ENCODE measurements at places on chromosomes 4 and X.
A peak's percentile ranks its signal among the peaks of the same experiment; 100 is the strongest.

DNA sequence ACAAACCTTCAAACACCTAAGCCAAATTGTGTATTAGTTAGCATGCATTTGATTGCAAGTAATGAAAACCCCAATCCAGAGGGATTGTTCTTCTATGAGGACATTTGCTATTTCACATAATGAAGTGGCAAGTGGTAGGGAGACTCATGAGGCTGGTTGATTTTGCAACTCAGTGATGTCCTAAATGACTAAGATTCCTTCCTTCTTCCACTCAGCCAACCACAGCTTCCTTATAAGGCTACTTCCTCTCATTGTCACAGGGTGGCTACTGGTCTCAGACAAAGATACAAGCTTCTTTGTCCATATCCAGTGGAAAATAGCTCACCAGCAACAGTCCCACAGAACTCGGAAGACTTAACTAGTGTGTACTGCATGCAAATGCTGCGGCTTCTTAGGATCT lies 5.3 kb upstream of the OTC start:
- peak; percentile 85 for DNase-seq

- DNase-seq, result no peak
These were observed 30.6 kb downstream of the DYNLT3 start for GRCh38 chrX:37816766-37817165.

- no peak for DNase-seq
These were observed 211.8 kb downstream of the SLC7A11 start for GRCh38 chr4:138030375-138030774.

- no peak for DNase-seq
These were observed 389.2 kb downstream of the ADAM29 start for GRCh38 chr4:175307326-175307725.

DNA sequence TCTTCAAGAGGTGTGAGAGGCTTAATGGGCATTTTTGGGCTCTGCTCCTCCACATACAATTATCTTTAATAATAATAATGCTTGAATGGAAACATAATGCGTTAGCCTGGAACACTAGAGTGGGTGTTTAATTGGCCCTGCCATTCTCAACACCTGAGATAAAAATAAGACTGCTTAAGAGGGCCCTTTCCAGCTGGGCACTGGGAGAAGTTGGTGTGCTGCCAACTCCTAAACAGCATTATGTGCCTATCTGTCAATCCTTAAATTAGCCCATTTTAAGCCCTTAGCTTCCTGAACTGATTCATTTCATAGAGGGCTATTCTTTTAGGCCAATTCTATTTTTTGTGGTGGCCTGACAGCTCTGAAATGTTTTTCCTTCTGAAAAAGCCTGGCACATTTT lies 211.1 kb upstream of the ZIC3 start:
- no peak for DNase-seq

DNA sequence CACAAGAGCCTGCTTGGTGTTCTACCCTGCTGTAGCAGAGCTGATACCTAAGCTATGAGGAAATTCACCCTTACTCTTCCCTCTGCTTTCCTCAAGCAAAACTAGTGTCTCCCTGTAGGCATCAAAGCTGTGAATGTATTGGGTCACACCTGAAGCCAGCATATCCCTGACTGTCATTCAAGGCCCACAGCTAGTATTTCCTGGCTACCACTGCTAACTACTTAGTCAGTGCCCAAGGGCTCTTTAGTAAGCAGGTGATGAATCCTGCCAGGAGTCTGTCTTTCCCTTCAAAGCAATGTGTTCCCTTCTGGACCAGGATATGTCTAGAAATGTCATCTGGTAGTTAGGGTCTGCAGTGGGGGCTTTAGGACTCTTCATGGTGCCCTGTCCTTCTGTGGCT lies 125.7 kb downstream of the RPA4 start:
- no peak for DNase-seq

- DNase-seq, result no peak
These were observed 91.1 kb downstream of the SYNPO2 start for GRCh38 chr4:118979712-118980111.

DNA sequence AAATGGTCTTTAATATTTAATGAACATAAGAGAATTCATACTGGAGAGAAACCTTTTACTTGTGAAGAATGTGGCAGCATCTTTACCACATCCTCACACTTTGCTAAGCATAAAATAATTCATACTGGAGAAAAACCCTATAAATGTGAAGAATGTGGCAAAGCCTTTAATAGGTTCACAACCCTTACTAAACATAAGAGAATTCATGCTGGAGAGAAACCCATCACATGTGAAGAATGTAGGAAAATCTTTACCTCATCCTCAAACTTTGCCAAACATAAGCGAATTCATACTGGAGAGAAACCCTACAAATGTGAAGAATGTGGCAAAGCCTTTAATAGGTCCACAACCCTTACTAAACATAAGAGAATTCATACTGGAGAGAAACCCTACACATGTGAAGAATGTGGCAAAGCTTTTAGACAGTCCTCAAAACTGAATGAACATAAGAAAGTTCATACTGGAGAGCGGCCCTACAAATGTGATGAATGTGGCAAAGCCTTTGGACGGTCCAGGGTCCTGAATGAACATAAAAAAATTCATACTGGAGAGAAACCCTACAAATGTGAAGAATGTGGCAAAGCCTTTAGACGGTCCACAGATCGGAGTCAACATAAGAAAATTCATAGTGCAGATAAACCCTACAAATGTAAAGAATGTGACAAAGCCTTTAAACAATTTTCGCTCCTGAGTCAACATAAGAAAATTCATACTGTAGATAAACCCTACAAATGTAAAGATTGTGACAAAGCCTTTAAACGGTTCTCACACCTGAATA lies 35.6 kb downstream of the ZNF141 start:
- DNase-seq, result no peak

DNA sequence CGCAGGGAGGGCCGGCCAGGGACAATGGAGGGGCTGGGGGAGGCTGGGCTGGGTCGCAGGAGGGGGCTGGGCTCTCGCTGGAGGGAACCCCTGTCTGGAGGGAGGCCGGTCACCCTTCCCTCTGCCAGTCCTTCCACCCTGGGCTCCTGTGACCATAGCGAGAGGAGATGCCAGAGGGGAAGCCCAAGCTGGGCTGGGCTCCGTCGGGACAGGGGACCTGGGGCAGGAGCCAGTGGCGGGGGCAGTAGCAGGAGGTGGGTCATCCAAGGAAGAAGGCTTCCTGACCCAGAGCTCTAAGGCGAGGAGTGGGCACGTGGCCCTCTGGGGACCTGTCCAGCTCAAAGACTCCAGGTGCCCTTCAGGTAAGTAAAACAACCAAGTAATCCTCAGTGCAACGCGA lies 16.9 kb downstream of the CTAG1B start:
- no peak for DNase-seq

GRCh38 chrX:149517308-149517707 lies 12.2 kb upstream of the IDS start:
- no peak for DNase-seq

- peak; percentile 81 for DNase-seq
These were observed 95.8 kb downstream of the DHX15 start for GRCh38 chr4:24488399-24489164.

DNA sequence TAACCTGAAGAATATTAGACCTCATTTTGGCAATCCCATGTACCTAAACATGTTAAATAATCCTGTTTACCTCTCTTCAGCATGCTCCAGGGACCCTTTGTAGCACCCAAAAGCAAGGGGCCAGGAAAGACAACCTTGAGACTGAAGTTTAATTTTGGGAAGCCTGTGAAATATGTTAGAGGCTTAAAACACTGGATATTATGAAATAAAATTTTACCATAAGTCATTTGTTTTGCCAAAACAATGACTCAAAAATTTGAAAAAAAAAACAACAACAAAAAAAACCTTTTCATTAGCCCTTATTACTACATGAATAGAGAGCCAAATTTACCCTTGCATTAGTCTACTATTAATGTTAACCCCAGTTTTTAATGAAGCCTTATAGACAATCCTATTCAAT lies 49.7 kb downstream of the HMGB2 start:
- DNase-seq, result no peak

DNA sequence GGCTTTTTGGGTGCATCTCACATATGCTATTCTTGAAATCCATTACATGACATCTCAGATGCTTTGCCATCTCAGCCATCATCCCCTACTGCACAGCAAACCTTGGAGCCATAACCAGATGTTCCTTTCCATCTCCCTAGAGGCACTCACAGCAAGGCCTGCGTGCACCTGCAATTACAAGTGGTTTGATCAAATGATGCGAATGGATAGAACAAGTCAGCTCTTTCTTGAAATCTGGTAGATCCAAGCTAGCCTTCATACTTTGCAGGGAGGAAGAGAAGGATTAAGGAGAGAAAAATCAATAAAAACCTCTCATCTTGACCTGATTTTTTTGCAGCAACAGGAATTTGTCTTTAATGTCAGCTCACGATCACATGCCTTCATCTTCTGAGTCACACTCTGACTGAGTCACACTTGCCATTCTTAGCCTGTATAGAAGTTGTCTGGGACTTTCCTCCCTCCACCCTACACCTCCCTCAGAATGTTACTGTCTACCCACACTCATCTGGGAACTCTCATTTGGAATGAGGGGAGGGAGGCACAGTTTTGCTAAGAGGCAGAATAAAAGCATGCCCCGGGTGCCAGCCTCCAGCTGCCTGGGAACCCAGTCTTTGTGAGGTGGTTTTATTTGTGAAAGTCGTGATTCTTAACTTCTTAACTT lies 11.9 kb upstream of the TRIML1 start:
- DNase-seq, result peak; percentile 22

DNA sequence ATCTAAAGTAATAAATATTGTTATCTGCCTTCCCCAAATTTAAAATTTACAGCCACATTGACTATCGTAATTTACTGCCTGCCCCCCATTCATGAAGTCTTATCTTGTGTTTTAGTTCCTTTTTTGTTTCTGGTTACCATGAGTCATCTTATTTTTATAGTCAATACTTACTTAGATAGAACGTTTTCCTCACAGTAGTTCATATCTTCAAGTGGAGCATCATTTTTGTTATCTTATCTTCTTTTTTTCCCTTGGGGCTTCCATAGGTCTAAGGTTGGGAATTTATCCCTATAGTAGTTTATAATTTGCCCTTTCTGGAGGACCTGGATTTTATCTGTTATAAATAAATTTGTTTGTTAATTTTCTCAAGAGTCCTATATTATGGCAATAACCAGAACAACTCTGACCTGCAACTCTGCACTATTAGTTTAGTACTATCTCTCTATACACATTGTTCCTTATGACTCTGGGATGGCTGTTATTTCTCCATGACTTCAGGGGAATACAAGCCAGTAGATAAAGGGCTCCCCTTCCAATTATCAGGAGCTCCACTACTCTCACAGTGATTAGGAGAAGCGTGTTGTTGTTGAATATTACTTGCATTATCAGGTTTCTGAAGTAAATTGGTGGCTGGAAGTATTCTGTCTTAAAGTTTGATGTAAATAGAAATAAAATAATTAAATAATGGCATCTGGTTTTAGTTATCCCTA lies 330.6 kb downstream of the GALNTL6 start:
- DNase-seq, result no peak

DNA sequence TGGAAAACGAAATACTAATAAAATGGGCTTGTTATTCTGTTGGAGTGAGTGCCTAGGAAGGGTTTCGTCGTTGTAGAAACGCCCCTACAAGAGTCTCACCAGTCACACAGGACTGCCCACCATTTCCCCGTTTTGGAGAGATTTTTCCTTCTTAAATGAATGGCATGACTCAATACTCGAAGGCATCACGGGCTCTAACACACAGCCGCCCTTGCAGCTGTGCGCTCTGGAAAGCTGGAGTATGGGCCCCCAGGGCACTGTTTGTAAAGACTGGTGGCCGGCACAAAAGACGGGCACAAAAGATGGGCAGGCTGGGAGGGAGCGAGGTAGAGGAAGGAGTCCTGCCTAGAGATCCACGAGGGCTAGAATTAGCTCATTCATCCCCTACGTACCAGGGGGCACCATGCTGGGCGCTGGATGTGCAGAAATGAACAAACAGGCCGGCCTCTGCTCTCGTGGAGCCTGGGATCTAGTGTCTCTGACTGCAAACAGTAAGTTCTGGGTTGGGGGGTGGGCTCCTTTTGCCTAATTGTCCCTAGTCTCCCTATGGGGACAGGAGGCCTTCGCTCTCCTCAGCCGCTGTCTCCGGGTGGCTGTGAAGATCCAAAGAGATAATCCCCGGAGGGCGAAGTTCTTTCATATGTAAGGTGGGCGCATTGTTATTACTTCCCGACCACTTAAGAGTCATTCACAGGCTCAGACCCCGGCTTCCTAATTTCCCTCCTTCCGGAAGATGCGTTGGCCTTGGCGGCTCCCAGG lies 1.0 kb upstream of the SFRP2 start:
- no peak for DNase-seq

DNA sequence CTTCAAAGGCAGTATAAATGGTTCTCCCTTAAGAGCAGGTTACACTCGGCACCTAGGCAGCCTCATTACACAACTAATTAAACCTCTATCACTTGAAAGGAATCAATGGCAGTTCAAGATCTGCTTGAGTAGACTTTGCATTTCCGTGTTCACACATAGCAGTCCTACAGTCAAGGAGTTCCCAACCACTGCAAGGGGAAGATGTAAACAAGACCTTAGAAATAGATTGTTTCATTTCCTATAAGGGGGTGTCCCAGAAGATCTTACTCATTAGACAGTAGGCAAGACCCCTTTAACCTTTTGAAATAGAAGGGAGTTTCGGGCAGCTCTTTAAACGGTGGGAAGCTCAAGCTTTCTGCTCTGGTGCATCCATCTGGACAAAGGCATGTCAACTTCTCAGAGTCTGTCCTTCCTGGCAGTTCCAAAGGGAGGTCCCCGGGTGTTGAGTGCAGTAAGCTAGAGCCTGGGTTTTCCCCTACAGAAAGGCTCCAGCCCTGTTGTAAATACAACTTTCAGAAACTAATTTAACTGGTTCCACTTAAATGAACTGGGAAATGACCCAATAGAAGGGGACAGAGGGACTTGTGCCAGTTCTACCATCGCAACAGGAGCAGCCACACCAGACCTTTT lies 150.8 kb downstream of the RBMX2 start:
- DNase-seq, result no peak

- no peak for DNase-seq
These were observed 29.1 kb upstream of the EIF4E start for GRCh38 chr4:98958065-98958464.

DNA sequence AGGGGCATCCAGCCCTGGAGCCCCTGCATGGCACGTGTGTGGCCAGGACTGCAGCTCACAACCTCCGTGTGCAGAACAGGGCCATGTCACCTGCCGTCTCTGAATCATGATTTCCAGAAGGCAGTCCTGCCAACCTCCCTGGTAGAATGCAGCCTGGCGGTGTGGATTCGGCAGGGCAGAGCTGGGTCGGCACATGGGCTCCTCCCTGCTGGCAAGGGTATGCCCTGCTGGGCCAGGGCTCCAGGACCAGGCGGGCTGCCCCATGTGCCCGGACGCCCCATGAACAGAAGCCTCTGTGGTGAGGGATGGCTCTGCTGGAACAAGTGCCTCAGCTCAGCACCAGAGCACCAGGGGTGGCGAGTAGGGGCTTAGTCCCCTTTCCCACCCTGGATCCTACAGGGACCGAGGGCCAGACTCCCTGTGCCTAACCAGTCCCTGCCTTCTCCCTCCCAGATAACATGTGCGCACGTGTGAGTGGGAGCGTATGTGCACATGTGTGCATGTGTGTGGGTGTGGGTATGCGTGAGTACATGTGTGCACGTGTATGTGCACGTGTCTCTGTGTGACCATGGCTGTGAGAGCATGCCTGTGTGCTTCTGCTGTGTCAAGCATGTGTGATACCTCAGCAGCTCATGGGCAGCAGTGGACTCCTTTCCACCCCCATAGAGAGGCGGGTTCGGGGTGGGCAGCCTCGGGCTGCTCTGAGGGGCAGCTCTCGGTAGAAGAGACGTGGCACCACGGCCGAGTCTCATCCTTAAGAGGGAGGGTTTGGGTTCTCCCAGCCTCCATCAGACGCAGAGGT lies 10.3 kb upstream of the MXD4 start:
- DNase-seq, result no peak
